Aorta (tissue), 5 donors: ENCODE measurements at places on chromosomes 2 and 18.

GRCh38 chr2:107146181-107146580 is 260.2 kb upstream of the ST6GAL2 start:
- H3K27me3 ChIP-seq, result no peaks in the 10 kb centered on the region
- DNase-seq, result no peak
- no peak overlapping the region for H3K27ac ChIP-seq
- no peaks in the 10 kb centered on the region for H3K4me1 ChIP-seq

DNA sequence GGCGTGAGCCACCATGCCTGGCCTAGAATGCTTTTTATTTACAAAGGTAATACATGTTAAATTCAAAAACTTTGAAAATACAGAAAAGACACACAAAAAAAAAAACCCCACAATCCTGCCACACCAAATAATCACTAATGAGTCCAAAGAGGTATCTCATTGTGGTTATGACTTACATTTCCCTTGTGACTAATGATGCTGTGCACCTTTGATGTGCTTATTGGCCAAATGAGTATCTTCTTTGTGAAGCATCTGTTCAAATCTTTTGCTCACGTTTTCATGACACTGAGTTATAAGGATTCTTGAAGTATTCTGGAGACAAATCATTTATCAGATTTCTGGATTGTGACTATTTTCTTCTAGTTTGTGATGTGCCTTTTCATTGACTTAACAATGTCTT is 6.4 kb upstream of the NLRC4 start:
- H3K27ac ChIP-seq, result no peak overlapping the region
- no peaks in the 10 kb centered on the region for H3K4me1 ChIP-seq
- no peak for DNase-seq
- H3K36me3 ChIP-seq, result no peaks in the 10 kb centered on the region
- no peaks in the 10 kb centered on the region for H3K27me3 ChIP-seq
- H3K4me3 ChIP-seq, result no peak overlapping the region

GRCh38 chr2:128458505-128458904 is 139.8 kb upstream of the HS6ST1 start:
- no peak for DNase-seq
- H3K4me3 ChIP-seq, result no peak overlapping the region
- no peak overlapping the region for H3K27ac ChIP-seq

GRCh38 chr18:78242254-78242643 is 737.4 kb upstream of the SALL3 start:
- H3K27ac ChIP-seq, result no peak overlapping the region
- no peaks in the 10 kb centered on the region for H3K4me1 ChIP-seq
- DNase-seq, result no peak
- no peak overlapping the region for H3K4me3 ChIP-seq

- no peak overlapping the region for H3K4me3 ChIP-seq
- H3K4me1 ChIP-seq, result no peaks in the 10 kb centered on the region
- no peak overlapping the region for H3K27ac ChIP-seq
- H3K27me3 ChIP-seq, result no peaks in the 10 kb centered on the region
- no peaks in the 10 kb centered on the region for H3K36me3 ChIP-seq
These were observed 23.3 kb downstream of the PUM2 start for GRCh38 chr2:20327370-20327769.

GRCh38 chr2:41579806-41580205 is 468.0 kb upstream of the PKDCC start:
- no peak for DNase-seq
- no peaks in the 10 kb centered on the region for H3K36me3 ChIP-seq
- no peak overlapping the region for H3K27ac ChIP-seq
- H3K4me1 ChIP-seq, result no peaks in the 10 kb centered on the region
- H3K4me3 ChIP-seq, result no peak overlapping the region
- H3K27me3 ChIP-seq, result no peaks in the 10 kb centered on the region

GRCh38 chr2:83784947-83785346 is 674.1 kb downstream of the SUCLG1 start:
- no peaks in the 10 kb centered on the region for H3K4me1 ChIP-seq
- no peaks in the 10 kb centered on the region for H3K27me3 ChIP-seq
- H3K27ac ChIP-seq, result no peak overlapping the region
- H3K36me3 ChIP-seq, result no peaks in the 10 kb centered on the region
- H3K4me3 ChIP-seq, result no peak overlapping the region

- no peak overlapping the region for H3K27ac ChIP-seq
- no peak for DNase-seq
- peaks cover 15% of the 10 kb centered on the region for H3K4me1 ChIP-seq
- H3K27me3 ChIP-seq, result no peaks in the 10 kb centered on the region
These were observed 576.0 kb downstream of the ARHGAP15 start for GRCh38 chr2:143705108-143705707.

DNA sequence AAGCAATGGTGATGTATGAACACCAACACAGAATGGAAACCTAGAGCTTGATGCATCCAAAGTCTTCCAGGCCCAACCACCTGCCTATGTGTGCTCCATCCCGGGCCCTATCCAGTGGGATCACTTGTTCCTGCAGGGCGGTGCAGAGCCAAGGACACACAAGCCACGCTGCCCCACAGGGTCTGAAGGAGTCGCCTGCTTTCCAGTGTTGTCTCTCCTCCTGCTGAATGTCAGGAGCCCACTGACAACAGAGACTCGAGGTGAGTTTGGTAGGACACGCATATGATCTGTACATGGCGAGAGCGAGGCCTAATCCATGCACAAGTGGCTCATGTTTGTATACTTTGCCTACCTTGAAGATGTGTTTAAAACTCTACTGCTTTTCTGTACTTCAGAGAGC is 70.9 kb upstream of the FHL2 start:
- H3K27me3 ChIP-seq, result peaks cover 2% of the 10 kb centered on the region
- H3K4me3 ChIP-seq, result no peak overlapping the region
- no peak for DNase-seq
- no peaks in the 10 kb centered on the region for H3K36me3 ChIP-seq

DNA sequence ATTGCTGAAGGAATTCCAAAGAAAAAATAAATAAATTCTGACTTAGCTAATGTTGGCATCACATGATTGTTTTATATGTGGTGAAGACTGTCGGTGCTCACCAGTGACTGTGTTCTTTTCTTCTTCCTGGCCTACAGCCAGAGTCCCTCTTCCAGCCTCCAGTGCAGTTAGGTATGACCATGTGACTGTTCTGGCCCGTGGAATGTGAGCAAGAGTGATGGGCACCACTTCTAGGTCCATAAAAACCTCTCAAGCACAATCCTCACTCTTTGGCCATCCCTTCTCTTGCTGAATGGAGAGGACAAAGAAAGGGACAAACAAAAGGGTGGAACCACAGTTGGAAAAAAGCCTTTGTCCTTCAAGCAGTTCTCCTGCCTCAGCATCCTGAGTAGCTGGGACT is 39.0 kb upstream of the BMPR2 start:
- H3K27me3 ChIP-seq, result no peaks in the 10 kb centered on the region
- H3K27ac ChIP-seq, result no peak overlapping the region
- no peaks in the 10 kb centered on the region for H3K36me3 ChIP-seq
